LHCN-M2 (cell line): ENCODE measurements at places on chromosomes 16 and 17.

DNA sequence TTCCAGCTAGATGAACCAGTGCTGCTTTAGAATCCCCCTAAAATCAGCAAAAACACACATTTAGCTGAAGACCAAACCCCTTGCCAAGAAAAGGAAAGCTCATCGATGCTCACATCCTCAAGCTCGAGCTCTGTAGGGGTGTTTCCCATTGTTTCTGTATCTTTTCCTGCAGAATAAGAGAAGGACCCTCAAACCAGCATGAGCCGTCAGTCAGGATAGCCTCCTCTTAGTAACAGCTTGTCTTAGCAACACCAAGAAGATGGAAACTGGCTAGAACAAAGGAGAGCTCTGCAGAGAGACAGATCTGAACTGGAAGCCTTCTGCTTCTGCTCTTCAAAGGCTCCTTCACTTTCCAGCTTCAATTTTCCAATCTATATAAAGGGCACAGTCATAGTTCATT is 32.0 kb downstream of the VAT1L start:
- DNase-seq, result no peak

- peak; percentile 85 for DNase-seq
Observed at GRCh38 chr17:41695954-41696757, 7.5 kb downstream of the EIF1 start.

GRCh38 chr16:14070877-14071575 is at the start of gene MRTFB:
Gene MRTFB, plus strand, starts transcription at chr16:14071319. Its CDS starts 69,288 bp downstream, at chr16:14140607.
- peak; percentile 53 for DNase-seq

DNA sequence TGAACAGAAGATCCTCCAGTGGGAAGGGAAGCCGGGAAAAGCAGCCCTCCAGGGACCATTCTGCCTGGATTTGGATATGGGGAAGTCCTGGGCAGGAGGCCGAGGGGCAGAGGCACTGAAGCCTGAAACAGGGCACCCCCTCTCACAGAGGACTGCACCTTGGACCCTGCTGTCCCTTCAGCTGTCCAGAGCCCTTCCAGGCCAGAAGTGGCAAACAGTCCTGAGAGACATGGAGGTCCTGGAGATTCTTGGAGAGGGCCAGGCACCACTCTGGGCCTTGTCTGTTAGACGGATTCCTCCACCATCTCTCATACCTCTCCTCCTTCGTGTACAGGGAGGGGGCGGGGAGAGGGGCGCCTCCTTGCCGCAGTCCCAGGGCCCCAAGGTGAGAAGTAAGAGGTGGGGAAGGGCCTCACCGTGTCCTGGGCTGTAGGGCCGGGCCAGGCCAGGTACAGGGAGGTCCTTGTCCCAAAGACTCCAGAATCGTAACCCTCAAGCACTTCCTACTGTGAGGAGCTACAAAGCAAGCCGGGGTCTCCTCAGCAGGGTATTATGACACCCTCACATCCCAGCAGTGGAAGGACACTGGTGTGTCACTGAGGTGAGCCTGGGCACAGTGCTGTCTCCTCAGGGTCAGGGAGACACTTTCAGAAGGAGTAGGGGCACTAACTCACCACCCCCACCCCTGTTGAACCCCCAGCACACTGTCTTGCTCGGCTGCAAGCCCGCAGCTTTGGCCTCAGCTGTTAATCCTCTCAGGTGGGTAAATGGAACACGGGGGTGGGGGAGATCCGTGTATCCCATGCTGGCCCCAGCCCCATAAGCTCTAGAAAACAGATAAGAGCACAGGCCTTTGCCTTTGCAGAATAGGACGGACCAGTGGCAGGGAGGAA is 16.6 kb upstream of the TBX2 start:
- DNase-seq, result no peak

GRCh38 chr17:12041312-12041711 is 20.6 kb downstream of the MAP2K4 start:
- DNase-seq, result peak; percentile 84

DNA sequence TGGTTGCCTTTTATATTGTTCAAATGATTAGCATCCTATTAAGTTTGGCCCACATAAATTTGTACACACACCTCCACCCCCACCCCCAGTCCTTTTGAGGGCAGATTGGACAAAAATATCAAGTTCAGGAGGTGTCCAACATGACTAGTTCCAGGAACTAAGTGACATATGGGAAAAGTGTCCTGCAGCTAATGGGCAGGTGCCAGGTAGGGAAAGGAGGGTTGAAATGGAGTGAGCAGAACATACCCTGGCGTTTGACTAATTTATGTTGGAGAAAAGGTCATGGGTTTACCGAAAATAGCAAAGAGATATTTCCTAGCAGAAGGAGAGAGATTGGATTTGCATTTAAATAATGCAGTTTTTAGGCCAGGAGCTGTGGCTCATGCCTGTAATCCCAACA is 4.9 kb downstream of the KCTD2 start:
- no peak for DNase-seq

GRCh38 chr16:57041182-57042156 is 50.9 kb upstream of the CPNE2 start:
- no peak for DNase-seq
